HFFc6 (cell line): ENCODE measurements at places on chromosomes 13 and 19.

DNA sequence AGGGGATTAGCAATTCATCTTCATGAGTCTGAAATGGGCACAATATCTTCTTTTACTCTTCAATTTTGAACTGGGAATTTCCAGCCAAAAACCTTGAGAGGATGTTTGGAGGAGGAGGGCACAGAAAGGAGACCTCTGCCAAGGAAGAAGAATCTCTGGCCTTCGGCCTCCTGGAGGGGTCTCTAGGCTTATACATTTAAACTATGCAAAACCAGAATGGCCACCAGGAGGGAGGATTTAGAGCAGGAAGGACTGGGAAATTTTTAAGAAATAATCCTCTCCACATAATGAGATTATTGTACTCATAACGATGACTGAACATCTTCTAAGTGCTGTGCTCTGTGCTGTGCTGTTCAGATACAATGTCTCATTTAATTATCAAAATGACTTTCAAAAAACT is 325.9 kb downstream of the NDFIP2 start:
- DNase-seq = no peak

- DNase-seq = no peak
These were observed 10.7 kb downstream of the RFXAP start for GRCh38 chr13:36829753-36830152.

DNA sequence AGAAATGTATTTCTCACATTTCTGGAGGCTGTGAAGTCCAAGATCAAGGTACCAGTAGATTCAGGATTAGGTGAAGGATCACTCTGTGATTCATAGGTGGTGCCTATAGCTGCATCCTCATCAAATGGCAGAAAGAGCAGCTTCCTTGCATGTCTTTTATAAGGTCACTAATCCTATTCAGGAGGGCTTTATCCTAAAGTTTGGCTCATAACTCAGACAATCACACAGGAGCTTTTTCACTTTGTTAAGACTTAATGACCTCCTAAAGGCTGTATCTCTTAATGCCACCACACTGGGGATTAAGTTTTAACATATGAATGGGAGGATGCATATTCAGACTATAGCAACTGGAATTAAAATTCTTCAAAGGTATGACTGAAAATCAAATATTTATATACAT is 861.1 kb downstream of the DACH1 start:
- no peak for DNase-seq

DNA sequence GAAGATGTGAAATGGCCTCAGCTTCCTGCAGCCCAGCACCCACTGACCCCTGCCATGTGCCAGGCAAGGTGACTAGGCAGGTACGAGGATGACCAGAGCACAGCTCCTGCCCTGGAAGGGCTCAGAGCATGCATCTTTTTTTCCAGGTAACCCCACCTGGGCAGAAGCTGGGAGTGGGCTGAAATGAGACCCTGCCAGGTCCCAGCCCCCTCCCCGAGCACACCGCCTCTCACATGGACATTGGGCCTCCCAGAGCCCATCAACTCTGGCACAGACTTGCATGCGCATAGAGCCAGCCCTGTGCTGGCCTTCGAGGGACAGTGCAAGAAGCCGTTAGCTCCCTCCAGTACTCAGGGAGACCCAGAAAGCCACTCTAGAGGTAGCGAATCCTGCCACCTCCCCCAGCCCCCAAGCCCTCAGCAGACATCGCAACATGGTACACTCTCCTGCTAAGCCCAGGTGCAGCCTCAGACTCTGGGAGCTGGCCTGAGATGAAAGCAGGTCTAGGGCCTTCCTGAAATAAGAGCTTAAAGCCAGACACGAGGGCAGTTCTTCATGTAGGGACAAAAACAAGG is 8.9 kb upstream of the VSTM2B start:
- DNase-seq = no peak

DNA sequence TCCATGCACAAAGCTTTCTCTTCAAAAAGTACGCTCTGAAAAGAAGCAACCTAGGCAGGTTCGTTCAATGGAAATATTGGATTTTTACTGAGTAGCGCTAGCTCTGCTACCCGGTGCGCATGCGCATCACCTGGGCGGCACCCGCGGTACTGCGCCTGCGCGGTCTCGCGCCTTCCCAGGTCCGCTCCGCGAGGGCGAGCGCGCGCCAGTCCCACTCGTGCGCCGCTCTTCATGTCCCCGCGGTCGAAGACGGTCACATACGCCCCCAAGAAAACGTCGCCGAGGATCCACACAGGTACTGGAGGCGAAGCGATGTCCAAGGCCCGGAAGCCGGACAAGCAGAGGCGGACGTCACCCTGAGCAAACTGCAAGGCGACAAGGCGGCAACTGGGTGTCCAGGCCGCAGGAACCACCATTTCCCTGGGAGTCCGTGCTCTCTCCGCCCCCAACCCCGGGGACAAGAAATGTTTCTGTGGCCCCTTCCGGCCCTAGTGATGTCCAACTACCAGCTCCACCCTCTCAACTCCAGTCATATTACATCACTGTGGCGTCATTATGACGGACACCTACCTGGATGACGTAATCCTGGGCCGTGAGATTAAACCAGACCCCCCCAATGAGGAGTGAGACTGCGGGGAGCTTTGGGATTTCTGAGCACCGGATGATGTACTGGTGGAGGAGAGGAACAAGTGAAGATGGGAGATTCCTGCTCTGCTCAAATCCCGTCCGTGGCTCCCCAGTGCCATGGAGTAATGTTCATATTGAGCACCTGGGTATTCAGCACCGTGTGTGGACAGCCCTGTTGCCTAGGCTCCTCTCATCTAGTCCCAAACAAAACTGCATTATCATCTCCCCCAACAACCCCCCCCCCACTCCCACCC is 4.8 kb upstream of the KCNC3 start:
- no peak for DNase-seq

- DNase-seq = no peak
These were observed 5.0 kb downstream of the MVB12A start for GRCh38 chr19:17424743-17425365.

DNA sequence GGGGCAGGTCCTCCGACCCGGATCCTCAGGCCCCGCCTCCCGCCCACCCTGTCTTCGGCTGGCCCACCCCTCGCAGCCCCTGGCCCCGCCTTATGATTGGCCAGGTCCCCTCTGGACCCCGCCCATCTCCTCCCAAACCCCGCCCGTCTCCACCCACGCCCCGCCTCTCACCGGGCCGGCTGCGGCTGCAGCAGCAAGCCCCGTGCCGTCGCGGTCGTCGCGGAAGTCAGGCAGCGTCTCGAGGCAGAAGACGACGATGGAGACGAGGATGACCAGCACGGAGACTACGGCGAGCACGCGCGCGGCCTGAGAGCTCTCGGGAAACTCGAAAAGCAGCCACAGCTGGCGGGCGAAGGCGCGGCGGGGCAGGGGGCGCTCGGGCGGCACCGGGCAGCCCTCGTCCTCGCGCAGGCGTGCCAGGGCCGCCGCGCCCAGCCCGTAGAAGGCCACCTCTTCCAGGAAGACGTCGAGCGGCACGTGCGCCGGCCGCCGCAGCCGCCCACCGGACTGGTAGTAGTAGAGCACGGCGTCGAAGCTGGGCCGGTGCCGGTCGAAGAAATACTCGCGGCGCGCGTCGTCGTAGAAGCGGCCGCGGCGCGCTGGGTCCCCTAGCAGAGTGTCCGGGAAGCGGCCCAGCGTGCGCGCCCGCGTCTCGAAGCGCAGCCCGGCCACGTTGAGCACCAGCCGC is 495 bp downstream of the KCNA7 start:
- no peak for DNase-seq

DNA sequence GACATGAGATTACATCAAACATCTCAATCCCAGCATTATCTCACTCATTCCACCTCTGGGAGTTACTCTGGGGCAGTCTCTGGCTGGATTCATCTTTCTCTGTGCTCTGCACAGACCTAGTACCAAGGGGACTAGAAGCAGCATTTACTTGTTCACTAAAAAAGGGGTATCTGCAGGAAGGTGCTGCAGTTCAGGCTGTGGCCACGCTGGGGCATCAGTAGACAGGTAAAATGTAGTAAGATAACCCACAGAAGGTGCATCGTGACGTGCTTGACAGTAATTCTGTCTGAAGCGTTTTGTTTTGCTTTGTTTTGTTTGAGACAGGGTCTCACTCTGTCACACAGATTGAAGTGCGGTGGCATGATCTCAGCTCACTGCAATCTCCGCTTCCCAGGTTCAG is 29.3 kb downstream of the ZNF564 start:
- no peak for DNase-seq

- DNase-seq = no peak
These were observed 213.7 kb downstream of the NALCN start for GRCh38 chr13:101202590-101202989.

DNA sequence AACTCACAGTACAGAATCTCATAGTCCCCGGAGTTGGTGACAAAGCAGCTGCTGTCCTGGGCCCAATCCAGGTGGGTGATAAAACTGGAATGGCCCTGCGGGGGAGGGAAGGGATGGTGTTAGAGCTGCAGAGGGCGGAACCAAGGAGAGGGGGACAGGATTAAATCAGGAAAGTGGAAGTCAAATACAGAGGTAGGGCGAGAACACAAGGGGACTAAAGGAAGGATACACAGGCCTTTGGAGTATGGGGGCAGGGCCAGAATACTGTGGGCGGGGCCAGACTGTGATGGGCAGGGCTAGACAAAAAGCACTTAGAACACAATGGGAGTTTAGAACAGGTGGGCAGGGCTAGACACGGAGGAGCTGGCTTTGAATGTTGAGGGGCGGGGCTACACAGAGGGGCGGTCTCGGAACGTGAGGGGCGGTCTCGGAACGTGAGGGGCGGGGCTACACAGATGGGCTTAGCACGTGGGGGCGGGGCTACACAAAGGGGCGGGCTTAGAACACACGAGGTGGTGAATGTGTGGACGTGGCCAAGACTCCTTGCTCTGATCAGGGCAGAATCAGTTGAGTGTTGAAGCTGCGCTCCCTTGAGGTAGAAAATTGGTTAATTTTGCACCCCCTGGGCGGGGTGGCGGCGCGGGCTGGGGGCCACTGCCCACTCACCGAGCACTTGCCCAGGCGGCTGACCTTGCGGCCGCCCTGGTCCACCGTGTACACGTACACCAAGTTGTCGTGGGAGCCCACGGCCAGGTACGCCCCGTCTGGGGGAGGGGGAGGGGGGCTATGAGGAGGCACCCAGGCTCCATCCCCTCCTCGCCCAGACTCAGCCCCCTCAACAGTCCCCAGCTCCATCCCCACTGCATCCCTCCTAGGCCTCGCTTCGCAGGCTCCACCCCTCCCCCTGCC is 14.0 kb upstream of the GPR4 start:
- peak; percentile 76 for DNase-seq

- DNase-seq = no peak
These were observed 1703.2 kb downstream of the EFNB2 start for GRCh38 chr13:104832231-104832630.

GRCh38 chr13:36712770-36713169 is 39.0 kb downstream of the SERTM1 start:
- no peak for DNase-seq

GRCh38 chr13:65937251-65937650 is 1292.9 kb downstream of the PCDH9 start:
- DNase-seq = no peak

DNA sequence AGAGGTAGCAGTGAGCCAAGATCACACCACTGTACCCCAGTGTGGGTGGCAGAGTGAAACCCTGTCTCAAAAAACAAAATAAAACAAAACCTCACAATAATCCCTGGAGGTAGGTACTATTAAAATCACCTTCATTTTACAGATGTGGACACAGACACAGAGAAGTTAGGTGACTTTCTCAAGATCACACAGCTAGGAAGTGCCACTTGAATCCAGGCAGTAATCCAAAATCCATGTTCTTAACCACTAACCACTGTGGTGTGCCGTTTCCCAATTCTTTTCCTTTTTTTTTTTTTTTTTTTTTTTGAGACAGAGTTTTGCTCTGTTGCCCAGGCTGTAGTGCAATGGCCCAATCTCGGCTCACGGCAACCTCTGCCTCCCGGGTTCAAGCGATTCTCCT is 9.0 kb downstream of the PPP1R14A start:
- DNase-seq = no peak

GRCh38 chr19:7701654-7702457 is at the start of gene FCER2:
Gene FCER2 (minus strand): TSS chr19:7702131. CDS start chr19:7699760, 2,371 bp downstream.
- DNase-seq = no peak

- DNase-seq = no peak
These were observed 270.6 kb downstream of the DNAJC15 start for GRCh38 chr13:43293986-43294385.

GRCh38 chr19:38182536-38183210 is 41.3 kb downstream of the DPF1 start:
- no peak for DNase-seq

GRCh38 chr13:29522044-29522685 is 73.3 kb downstream of the SLC7A1 start:
- peak; percentile 93 for DNase-seq

GRCh38 chr13:77338329-77338728 is 11.4 kb upstream of the MYCBP2 start:
- no peak for DNase-seq

GRCh38 chr19:30690935-30691818 is 319.0 kb downstream of the ZNF536 start:
- DNase-seq = no peak

DNA sequence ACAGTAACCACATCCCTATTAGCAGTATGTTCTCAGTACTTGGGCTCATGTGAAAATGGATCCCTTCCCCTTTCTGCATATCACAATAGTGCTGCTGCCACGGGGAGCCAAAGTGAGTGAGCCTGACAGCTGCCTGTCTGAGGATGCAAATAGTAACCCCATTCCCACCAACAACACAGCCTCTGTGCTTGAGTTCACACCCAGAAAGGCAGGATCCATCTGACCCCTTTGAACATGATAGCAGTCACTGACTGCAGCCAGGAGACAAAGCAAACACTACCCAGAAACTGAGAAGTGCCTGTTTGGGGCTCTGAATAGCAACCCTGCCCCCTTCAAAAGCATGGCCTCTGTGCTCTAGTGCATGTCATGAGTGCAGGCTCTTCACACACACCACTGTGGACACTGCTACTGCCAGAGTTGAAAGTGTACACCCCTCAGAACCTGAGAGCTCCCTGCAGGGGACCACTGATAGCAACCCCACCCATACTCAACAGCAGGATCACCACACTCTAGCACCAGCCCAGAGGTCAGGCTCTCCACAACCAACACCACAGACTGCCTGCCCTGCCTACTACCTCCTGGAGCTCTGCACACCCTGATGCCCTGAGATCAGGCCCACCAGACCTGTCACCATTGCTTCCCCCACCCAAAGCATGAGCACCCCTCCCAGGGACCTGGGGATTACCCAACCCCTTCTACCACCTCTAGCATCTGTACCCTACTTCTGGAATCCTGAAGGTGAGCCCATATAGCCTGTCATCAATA is 1563.5 kb upstream of the PRR20A start:
- no peak for DNase-seq

DNA sequence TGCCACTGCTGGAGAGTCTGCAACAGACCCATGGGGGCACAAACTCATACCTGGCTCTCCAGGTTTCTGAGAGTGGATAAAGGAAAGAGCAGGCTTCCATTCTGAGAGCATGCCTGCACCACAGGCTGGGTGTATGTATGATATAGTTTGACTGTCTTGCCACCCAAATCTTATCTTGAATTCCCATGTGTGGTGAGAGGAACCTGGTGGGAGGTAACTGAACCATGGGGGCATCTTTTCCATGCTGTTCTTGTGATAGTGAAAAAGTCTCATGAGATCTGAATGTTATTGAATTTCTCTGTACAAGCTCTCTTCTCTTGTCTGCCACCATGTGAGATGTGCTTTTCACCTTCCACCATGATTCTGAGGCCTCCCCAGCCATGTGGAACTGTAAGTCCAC is 50.2 kb downstream of the ERICH6B start:
- DNase-seq = no peak
